ENCODE measurements at places on chromosomes 1 and 21. TPM values are rescaled to one million over a fixed set of nuclear protein-coding genes. Genes with fewer than 3 reads are reported as not detected.
A peak's percentile ranks its signal among the peaks of the same experiment; 100 is the strongest.

- peaks cover 3% of the 10 kb centered on the region for H3K4me1 ChIP-seq
- no peaks in the 10 kb centered on the region for H3K27me3 ChIP-seq
- no peak for DNase-seq
- no peaks in the 10 kb centered on the region for H3K36me3 ChIP-seq
Observed at GRCh38 chr21:38504066-38504465, 5.8 kb upstream of the ERG start.

PRR9 gene
- not detected for total RNA-seq

DNA sequence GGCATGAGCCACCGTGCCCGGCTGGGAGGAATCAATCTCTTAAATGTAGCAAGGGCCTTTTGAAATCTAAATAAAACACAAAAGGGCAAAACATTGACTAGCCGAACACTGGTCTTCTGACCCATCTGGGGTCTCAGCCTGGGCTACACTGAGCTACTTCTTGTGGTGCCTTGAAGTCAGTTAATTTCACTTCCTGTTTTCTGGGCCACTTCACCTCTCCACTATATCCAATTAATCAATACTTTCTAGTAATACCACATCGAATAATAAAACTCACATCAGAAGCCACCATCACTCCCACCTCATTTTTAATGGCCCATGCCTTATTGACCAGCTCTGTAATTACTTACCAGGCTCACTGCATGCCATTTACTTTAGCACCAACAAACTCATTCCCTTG is 138.0 kb upstream of the SAMSN1 start:
- H3K36me3 ChIP-seq = no peaks in the 10 kb centered on the region
- no peak overlapping the region for H3K27ac ChIP-seq
- H3K4me1 ChIP-seq = no peaks in the 10 kb centered on the region
- DNase-seq = no peak
- no peak overlapping the region for H3K4me3 ChIP-seq
- H3K27me3 ChIP-seq = no peaks in the 10 kb centered on the region

GRCh38 chr1:229886636-229887035 is 180.4 kb upstream of the GALNT2 start:
- H3K27ac ChIP-seq = no peak overlapping the region
- DNase-seq = no peak

- peak overlapping the region; percentile 80 for H3K4me3 ChIP-seq
- H3K27ac ChIP-seq = peak overlapping the region; percentile 92
- DNase-seq = no peak
- H3K4me1 ChIP-seq = no peaks in the 10 kb centered on the region
- no peaks in the 10 kb centered on the region for H3K36me3 ChIP-seq
- no peaks in the 10 kb centered on the region for H3K27me3 ChIP-seq
Observed at GRCh38 chr1:179080866-179081686, 794 bp upstream of the TOR3A start.

- H3K36me3 ChIP-seq = no peaks in the 10 kb centered on the region
- H3K27ac ChIP-seq = no peak overlapping the region
- DNase-seq = no peak
- no peaks in the 10 kb centered on the region for H3K27me3 ChIP-seq
- H3K4me3 ChIP-seq = peak overlapping the region; percentile 9
Observed at GRCh38 chr1:234326497-234327366, 46.5 kb upstream of the COA6 start.

DNA sequence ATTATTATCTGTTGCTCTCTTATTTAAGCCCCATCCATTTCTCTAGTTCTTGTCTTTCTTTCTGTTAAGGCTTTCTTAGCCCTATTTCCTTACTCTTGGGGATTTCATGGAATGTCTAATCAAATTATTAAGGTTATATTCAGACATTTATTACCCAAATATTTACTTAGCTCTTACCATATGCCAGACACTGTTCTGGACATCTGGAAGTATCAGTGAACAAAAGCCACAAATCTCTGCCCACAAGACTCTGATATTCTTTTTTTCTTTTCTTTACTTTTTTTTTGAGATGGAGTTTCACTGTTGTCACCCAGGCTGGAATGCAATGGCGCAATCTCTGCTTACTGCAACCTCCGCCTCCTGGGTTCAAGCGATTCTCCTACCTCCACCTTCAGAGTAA is 74.3 kb upstream of the NBL1 start:
- no peaks in the 10 kb centered on the region for H3K36me3 ChIP-seq
- no peaks in the 10 kb centered on the region for H3K27me3 ChIP-seq
- DNase-seq = no peak
- H3K4me1 ChIP-seq = no peaks in the 10 kb centered on the region

DNA sequence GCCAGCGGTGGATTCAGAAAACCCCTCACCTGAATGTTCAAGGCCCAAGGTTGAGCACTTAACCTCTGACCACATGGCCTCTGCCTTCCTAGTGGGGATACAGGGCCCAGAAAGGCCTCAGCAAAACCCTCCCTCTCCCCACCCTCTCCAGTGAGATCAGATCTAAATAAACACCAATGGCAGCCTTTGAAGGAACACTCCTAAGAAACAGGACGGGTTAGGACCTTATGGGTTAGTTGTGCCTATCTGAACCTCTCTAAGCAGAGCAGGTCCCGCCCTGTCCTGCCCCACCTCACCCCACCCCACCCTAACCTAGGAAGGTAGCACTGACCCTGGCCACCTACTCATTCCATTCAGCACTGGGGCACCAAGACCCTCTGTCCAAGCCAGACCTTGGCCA is 7.9 kb upstream of the GRHL3 start:
- H3K36me3 ChIP-seq = no peaks in the 10 kb centered on the region
- no peak for DNase-seq
- H3K4me3 ChIP-seq = no peak overlapping the region

FAM131C gene
- total RNA-seq = not detected

DNA sequence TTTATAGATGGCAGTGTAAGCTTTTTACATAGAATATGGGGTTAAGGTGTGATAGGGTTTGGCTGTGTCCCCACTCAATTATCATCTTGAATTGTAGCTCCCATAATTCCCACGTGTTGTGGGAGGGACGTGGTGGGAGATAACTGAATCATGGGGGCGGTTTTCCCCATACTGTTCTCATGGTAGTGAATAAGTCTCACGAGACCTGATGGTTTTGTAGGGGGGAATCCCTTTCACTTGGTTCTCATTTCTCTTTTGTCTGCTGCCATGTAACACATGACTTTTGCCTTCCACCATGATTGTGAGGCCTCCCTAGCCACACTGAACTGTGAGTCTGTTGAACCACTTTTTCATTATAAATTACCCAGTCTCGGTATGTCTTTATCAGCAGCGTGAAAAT is 290.3 kb upstream of the B3GALT2 start:
- H3K4me3 ChIP-seq = no peak overlapping the region
- no peaks in the 10 kb centered on the region for H3K4me1 ChIP-seq
- H3K27ac ChIP-seq = no peak overlapping the region
- H3K27me3 ChIP-seq = no peaks in the 10 kb centered on the region

KCNJ9 gene
- total RNA-seq = not detected

LCE3D gene
- total RNA-seq = not detected
